HT-29 (cell line): ENCODE measurements at places on chromosomes 5 and 9.
A peak's percentile ranks its signal among the peaks of the same experiment; 100 is the strongest.

GRCh38 chr5:579746-580366 is 32.3 kb upstream of the CEP72 start:
- no peak for DNase-seq

- peak; percentile 32 for DNase-seq
These were observed 19.6 kb upstream of the UBTD2 start for GRCh38 chr5:172303162-172303561.

- no peak for DNase-seq
These were observed 130.8 kb downstream of the ARHGAP26 start for GRCh38 chr5:142900927-142901326.

- DNase-seq, result no peak
These were observed 27.1 kb downstream of the CYSTM1 start for GRCh38 chr5:140202078-140202477.

DNA sequence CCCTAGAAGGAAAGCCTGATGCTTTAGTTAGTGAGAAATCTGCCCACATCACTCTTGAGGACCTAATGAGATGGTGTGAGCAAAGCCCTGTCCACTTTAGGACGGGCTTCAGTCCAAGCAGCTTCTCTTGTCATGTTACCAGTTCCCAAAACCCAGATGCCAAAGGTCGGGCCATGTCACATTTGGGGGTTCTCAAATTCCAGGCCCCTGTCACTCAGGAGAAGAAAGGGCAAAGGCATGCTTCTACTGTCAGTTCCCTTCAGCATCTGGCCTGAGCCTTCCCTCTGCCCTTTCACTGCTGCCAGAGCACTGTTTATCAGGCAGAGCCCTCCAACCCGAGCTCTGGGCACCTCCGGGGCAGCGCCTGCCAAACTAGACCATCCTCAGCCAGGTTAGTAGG is 556.0 kb downstream of the BNC2 start:
- no peak for DNase-seq

GRCh38 chr5:177494346-177495195 is 2.8 kb downstream of the PDLIM7 start:
- peak; percentile 32 for DNase-seq

GRCh38 chr9:116928884-116929283 is 241.8 kb downstream of the TRIM32 start:
- peak; percentile 17 for DNase-seq
